ENCODE measurements at places on chromosomes 7 and 10. TPM values are rescaled to one million over a fixed set of nuclear protein-coding genes. Genes with fewer than 3 reads are reported as not detected.
A peak's percentile ranks its signal among the peaks of the same experiment; 100 is the strongest.

The GPRIN2 gene
- total RNA-seq = 6.3 TPM

The HACD1 gene
- 87.0 TPM for total RNA-seq

The FXYD4 gene
- not detected for total RNA-seq

- DNase-seq = no peak
Observed at GRCh38 chr7:70416986-70417655, 714.8 kb upstream of the GALNT17 start.

GRCh38 chr7:120567204-120567603 lies 290.7 kb downstream of the TSPAN12 start:
- no peak for DNase-seq

DNA sequence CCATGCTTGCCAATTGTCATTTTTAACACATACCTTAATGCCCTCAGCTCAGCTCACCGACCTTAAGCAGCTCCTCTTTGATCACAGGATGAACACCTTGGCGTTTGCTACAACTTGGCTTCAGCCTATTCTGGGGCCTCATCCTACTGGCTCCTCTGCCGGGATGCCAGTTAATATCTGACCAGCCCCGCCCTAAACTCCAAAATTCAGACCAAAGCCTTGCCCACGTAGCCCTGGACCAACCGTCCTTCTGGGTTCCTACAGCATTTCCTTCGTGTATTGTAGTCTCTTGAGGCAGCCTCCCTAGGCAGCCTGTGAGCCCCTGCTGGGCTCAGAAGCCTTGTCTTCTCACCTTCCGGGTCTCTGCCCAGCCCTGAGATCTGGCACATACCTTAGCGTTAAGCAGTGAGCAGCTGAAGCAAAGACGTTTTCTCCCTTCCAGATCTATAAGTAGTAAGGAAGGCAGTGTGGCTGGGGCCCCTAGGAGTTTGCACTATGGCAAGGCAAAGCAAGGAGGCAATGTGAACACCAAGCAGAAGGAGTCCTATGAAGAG lies 836 bp downstream of the ENO4 start:
- no peak for DNase-seq

DNA sequence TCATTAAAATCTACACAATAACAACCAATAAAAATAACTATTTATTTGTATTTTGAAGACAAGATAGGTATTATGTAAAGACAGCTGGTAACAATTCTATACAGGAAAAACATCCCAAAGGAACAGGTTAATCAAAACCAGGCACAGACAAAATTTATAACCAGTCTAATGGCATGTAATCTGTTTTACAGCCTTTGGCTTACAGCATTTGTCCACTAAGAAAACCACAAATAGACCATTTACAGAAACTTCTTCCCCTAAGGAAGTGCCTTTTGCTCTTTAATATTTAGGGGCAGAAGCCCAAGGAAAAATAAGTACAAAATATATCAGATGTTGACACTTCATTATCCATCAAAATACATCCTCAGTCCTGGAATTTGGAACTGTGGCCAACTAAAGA lies 65.0 kb downstream of the SVIL start:
- no peak for DNase-seq

DNA sequence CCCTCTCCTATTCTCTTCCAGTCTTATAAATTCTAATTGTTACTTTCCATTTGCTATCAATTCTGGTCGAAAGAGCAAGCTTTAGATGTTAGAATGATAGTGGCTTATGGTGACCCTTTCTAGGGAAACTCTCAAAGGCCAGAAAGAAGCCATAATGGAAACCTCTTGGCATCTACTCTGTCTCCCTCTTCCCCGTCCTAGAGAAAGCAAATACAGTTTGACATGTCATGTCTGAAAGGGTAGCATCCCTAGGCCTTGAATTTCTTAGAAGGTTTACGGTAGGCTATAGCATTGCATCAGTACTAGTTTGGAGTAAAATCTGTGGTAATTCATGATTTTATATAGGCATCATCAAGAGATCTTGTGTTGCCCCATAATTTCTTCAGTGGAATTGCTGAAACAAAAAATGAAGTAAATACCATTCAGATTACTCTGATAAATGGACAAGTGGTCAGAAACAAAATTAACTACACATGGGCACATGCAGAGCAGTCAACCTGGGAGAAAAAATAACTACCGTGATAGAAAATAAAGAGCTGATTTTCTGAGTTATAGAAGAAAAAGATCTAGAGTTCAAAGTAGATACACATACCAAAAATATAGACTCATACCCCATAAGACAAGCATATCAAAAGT lies 4.4 kb downstream of the PRKAR2B start:
- no peak for DNase-seq

DNA sequence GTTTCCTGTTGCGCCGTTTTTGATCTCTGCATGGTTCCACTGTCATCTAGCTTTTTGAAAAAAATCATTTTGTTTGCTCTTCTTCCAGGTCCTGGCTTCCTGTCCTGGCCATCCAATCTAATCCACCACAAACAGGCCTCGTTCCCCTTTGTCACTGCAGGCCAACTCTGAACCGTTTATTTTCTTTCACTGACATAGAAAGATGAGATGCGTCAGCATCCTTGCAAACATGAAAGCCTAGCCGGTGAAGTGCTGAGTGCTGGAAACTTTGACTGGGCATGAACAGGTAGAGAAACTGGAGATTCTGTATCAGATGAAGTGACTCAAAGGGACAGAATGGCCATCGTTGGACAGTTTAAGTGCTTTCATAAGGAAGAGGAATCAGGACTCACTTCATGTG lies 1247.8 kb downstream of the TYW1 start:
- no peak for DNase-seq

DNA sequence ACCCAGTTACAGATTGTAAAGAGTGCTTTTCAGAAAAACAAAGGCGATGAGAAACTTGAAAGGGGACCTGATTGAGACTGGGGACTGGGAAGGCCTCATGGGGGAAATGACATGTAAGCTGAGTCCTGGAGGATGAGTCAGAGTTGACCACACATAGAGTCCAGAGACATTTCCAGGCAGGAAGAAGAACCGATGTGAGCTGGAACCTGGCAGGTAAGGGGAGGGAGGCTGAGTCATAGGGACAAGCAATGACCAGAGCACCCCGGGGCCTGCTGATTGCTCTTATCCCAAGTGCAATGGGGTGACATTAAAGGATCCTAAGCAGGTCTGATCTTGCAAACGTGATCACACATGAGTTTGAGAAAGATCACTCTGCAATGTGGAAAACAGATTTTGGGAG lies 11.7 kb downstream of the TLL2 start:
- DNase-seq = peak; percentile 30

DNA sequence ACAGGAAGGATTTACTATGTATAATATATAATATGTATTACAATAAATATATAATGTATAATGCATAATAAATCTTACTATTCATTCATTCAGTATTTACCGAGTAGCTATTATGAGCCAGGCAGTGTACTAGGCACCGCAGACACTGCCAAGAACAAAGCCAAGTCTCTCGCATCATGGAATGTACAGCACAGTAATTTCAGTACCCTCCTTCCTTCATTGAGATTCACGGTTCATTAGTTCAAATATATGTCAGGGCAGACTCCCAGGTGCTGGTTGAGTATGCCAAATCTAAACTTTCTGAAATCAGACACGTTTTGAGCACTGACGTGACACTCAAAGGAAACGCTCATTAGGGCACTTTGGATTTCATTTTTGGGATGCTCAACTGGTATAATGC lies 9.1 kb downstream of the USP6NL start:
- DNase-seq = no peak

GRCh38 chr10:108462005-108462404 lies 1297.5 kb upstream of the SORCS1 start:
- no peak for DNase-seq

DNA sequence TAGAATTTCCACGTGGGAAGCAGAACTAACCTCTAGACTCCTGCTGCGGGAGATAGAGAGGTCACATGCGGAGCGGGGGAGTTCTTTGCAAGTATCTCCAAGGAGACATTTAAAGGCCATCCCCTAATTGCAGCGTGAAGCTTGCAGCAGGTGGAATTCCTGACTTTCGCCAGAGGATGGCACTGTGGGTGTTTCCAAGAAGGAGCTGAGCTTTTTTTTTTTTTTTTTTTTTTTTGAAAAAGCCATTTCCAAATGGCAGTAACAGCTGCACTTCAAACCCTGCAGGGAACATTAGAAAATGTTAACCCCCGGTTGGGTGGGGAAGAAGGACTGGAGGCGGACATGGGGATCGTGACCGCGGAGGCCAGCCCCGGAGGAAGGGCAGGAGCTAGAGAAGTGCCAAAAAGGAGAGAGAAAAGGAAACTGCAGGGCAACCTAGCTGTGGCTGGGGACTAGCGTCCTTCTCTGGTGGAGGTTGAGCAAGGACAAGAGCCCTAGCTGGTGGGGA lies 487.7 kb downstream of the TYW1 start:
- DNase-seq = peak; percentile 57
